ENCODE measurements at places on chromosomes 6 and 20.

DNA sequence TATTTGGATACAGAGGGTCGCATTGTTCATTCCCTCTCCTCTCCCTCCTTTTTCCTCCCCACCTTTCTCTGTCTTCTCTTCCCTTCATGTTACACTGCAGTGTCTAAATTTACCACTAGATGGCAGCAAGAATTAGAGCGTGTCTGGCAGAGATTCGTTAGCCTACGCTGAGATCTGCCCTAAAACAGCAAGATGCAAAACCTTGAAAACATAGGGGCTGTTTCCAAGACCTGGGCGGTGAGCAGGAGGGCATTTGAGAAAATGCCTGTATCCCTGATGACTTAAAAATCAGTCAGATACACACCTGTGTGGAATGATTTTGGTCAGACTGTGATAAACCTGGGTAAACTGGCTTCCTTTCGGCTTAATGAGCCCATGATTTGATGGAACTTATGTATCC, 101.5 kb upstream of the ISM1 start:
- peak; percentile 19 for DNase-seq

GRCh38 chr6:84016029-84016428, 17.5 kb upstream of the MRAP2 start:
- no peak for DNase-seq

DNA sequence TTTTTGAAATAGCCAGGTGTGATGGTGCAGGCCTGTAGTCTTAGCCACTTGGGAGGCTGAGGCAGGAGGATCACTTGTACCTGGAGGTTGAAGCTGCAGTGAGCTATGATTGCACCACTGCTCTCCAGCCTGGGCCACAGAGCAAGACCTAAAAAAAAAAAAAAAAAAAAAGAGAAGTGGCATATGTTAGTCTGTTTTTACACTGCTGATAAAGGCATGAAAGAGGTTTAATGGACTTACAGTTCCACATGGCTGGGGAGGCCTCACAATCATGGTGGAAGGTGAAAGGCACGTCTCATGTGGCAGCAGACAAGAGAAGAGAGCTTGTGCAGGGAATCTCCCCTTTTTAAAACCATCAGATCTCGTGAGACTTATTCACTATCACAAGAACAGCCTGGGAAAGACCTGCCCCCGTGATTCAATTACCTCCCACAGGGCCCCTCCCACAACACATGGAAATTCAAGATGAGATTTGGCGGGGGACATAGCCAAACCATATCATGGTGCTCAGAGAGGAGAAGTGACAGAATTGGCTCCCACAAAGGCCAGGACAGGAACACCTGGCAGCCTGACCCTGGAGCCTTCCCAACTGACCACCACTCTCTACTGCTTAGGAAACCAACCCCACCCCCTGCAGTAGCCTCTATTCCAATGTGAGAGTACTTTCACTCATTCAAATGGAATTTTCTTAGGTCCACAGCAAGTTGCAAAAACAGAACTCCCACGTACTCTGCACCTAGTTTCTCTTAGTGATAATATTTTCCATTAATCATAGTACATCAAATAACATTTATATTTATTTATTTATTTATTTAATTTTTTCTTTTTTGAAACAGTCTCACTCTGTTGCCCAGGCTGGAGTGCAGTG, 29.8 kb downstream of the ARHGAP40 start:
- no peak for DNase-seq

DNA sequence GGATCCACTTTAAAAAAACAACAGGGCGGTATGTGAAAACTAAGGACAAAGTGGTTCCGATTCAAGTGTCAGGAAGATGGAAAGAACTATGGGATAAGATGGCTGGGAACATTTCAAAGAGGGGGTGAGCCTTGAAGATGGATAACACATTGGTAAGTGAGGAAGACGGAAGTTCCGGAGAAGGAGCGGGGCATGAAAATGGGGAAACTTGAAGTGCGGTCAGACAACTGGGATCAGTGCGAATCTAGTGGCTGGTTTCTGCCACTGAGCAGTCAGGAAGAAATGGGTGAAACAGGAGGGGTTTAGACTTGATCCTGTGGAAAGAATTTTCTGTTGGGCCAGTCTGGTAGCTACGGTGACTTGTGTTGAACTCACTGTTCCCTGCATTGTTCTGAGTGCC, 1.2 kb downstream of the NAA20 start:
- DNase-seq: no peak

- no peak for DNase-seq
Measured at GRCh38 chr20:11248011-11248409, 574.2 kb upstream of the JAG1 start.
